ENCODE measurements at places on chromosomes 2 and 18. TPM values are rescaled to one million over a fixed set of nuclear protein-coding genes. Genes with fewer than 3 reads are reported as not detected.

Gene REG1A
- not detected for total RNA-seq

GRCh38 chr2:149561309-149561926, 26.2 kb downstream of the MMADHC start:
- H3K4me1 ChIP-seq, result no peaks in the 10 kb centered on the region
- H3K36me3 ChIP-seq, result peaks cover 3% of the 10 kb centered on the region
- no peak overlapping the region for H3K27ac ChIP-seq
- no peak overlapping the region for H3K4me3 ChIP-seq

DNA sequence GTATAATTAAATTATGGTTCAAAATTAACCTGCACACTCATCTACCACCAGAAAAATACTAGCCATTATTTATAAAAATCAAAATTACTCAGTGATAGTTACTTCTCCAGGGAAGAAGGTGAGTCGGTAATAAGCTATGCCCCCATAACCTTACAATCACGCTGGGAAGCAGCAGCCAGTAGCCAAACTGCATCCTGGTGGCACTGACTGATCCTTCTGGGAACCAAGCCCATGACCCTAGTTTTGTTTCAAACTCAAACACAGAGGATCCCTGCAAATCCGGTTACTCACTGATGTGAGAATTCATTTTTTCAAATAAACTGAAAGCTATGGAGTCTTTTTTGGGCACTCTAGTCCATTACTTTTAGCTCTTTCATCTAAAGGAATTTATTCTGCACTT, 88.2 kb upstream of the VWC2L start:
- H3K27ac ChIP-seq, result no peak overlapping the region
- no peaks in the 10 kb centered on the region for H3K4me1 ChIP-seq
- H3K36me3 ChIP-seq, result no peaks in the 10 kb centered on the region
- no peak for DNase-seq
- no peak overlapping the region for H3K4me3 ChIP-seq

DNA sequence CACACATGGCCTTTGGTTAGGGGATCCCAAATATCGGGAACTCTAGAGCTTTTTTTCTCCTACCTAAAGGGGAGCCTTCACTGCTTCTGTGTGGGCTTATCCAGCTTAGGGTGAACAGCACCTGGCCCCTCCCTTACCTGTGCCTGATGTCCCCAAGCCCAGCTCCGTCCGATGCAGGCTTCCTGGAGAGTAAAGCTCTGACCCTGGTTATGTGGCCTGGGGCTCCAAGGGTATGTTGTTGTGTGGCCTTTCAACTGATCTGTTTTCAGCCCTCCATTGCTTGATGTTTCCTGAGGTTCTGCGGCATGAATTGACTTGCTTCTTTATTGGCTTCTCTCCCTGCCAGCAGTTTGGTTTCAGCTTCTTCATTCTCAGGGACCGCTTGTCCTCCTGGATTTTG, 66.0 kb downstream of the RAB31 start:
- no peaks in the 10 kb centered on the region for H3K4me1 ChIP-seq
- H3K36me3 ChIP-seq, result no peaks in the 10 kb centered on the region
- H3K4me3 ChIP-seq, result no peak overlapping the region
- H3K27ac ChIP-seq, result no peak overlapping the region
- peaks cover 5% of the 10 kb centered on the region for H3K27me3 ChIP-seq

- no peaks in the 10 kb centered on the region for H3K27me3 ChIP-seq
- no peak overlapping the region for H3K27ac ChIP-seq
- H3K4me3 ChIP-seq, result no peak overlapping the region
These were observed 11.3 kb upstream of the PPP3R1 start for GRCh38 chr2:68263632-68264031.

Gene HSPE1
- 50.8 TPM for total RNA-seq

GRCh38 chr2:13560322-13560721, 843.6 kb downstream of the TRIB2 start:
- H3K4me1 ChIP-seq, result no peaks in the 10 kb centered on the region
- no peak overlapping the region for H3K27ac ChIP-seq
- no peak for DNase-seq
- H3K4me3 ChIP-seq, result no peak overlapping the region

DNA sequence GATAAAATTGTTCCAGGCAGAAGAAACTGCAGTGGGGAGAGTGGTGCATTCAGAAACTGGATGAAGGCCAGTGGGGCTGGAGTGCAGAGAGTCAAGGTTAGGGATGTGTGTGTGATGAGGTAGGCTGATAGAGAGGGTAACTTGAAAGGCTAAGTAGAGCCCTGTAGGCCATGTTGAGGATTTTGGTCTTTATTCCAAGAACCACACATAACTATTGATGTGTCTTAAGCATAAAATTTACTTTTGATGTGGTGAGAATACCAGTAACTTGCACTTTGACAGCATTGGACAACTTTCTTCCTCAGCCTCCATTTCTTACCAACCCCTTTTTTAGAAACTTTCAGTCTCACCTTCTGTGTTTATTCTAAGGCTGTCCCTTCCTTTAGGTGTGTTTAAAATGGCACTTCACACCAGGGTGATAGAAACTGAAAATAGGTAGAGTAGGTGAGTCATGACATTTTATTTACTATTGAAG, 22.6 kb downstream of the MTX2 start:
- H3K4me1 ChIP-seq, result peaks cover 6% of the 10 kb centered on the region
- no peak for DNase-seq
- no peaks in the 10 kb centered on the region for H3K27me3 ChIP-seq
- no peak overlapping the region for H3K4me3 ChIP-seq
- no peak overlapping the region for H3K27ac ChIP-seq
- no peaks in the 10 kb centered on the region for H3K36me3 ChIP-seq

Gene LOXHD1
- not detected for total RNA-seq

Gene ADD2
- 6.4 TPM for total RNA-seq

Gene CEP192
- 23.4 TPM for total RNA-seq

Gene KIAA2012
- total RNA-seq, result not detected

Gene KCNG2
- total RNA-seq, result not detected

DNA sequence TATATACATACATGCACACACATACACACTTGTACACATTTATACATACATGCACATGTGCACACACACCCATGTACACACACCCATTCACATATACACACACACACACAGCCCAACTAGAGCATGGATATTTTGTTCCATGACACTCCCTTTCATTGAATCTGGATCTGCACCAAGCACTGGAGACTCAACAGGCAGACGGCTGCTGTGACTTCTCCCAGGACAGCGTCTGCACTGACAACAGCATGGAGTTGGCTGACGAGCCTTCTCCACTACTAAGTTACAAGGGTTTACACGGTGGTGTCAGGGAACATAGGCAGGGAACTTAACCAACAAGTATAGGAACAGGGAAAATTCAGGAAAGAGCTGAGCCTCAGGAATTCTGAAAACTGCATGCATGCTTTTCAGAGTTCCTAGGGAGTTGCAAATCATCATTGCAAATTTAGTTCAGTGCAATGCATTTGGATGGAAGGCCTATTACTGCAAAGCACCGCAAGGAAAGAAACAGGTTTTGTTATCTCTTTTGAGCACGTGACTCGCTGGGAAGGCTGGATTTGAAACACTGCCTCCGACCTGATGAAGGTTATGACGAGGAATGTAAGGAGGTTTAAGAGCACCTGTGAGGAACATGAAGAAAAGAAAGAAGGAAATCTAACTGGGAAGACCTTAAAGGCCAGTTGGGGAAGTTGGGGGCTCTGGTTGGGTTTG, 35.9 kb downstream of the TMEM18 start:
- no peak for DNase-seq
- H3K4me3 ChIP-seq, result no peak overlapping the region
- H3K4me1 ChIP-seq, result peaks cover 10% of the 10 kb centered on the region
- H3K27ac ChIP-seq, result no peak overlapping the region
- no peaks in the 10 kb centered on the region for H3K36me3 ChIP-seq

Gene DSG1
- total RNA-seq, result not detected

- no peak overlapping the region for H3K4me3 ChIP-seq
- no peaks in the 10 kb centered on the region for H3K36me3 ChIP-seq
- no peak overlapping the region for H3K27ac ChIP-seq
- H3K4me1 ChIP-seq, result no peaks in the 10 kb centered on the region
- H3K27me3 ChIP-seq, result no peaks in the 10 kb centered on the region
- no peak for DNase-seq
These were observed 630.7 kb upstream of the HS6ST1 start for GRCh38 chr2:128949360-128949759.

Gene MAPK4
- not detected for total RNA-seq

Gene CNGA3
- total RNA-seq, result not detected

Gene GALNT5
- not detected for total RNA-seq

DNA sequence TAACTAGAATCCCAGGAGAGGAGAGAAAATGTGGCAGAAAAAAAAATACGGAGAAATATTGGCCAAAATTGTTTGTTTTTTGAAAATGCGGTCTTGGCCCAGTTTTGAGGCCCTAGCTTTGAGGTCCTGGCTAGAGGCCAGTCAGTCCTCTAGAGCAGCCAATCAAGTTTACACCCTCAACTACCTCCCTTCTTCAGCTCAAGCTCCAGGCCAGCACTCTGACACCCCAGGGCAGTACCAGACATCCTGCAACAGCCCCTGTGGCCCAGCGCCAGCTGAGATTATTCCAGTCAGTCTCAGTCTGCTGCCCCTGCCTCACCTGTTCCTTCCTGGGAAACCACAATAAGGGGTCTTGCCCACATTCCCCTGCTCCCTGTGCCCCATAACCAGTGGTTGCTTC, 107.7 kb downstream of the UGGT1 start:
- H3K27me3 ChIP-seq, result no peaks in the 10 kb centered on the region
- H3K27ac ChIP-seq, result no peak overlapping the region
- no peaks in the 10 kb centered on the region for H3K36me3 ChIP-seq
- H3K4me1 ChIP-seq, result peaks cover 17% of the 10 kb centered on the region
- no peak overlapping the region for H3K4me3 ChIP-seq
- DNase-seq, result no peak

DNA sequence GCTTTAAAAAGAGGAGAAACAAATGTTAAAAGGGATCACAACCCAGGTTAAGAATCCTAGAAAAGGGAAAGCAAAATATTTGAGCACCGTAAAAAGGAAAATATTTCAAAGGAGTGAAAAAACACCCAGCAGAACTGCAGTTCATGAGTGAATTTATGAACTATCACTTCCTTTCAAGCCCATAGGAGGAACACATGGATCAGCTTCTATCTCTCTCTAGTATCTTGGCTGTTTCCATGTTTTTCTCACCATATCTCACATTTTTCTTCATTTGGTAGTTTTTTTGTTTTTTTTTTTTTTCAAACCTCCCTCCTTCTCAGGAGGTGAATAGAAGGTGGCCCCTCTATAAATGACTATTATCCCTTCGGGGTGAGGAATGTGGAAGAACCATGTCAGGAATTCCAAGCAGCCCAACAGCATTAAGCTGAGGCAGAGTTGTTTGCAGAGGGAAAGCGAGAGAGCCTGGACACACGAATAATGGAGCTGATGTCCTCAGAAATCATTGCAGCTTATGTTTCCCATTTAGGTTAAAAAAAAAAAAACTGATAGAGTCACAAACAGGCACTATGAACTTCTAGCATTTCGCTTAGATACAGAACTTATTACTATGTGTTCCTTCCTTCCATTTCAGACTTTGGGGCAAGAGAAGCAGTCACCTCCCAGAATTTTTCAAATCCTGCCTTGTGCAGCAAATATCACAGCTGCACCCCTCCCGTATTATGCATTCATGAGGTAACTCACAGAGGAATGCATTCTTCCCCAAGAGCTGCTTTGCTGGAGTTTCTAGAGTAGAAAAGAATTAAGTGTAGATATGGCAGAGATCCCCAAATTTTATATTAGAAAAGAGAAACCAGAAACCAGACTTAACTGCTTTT, 315.6 kb downstream of the IRS1 start:
- no peak overlapping the region for H3K4me3 ChIP-seq
- H3K4me1 ChIP-seq, result no peaks in the 10 kb centered on the region
- no peak overlapping the region for H3K27ac ChIP-seq
- no peak for DNase-seq
- H3K36me3 ChIP-seq, result no peaks in the 10 kb centered on the region

GRCh38 chr2:38264396-38265221, 112.5 kb downstream of the ATL2 start:
- no peak overlapping the region for H3K27ac ChIP-seq
- H3K36me3 ChIP-seq, result no peaks in the 10 kb centered on the region

DNA sequence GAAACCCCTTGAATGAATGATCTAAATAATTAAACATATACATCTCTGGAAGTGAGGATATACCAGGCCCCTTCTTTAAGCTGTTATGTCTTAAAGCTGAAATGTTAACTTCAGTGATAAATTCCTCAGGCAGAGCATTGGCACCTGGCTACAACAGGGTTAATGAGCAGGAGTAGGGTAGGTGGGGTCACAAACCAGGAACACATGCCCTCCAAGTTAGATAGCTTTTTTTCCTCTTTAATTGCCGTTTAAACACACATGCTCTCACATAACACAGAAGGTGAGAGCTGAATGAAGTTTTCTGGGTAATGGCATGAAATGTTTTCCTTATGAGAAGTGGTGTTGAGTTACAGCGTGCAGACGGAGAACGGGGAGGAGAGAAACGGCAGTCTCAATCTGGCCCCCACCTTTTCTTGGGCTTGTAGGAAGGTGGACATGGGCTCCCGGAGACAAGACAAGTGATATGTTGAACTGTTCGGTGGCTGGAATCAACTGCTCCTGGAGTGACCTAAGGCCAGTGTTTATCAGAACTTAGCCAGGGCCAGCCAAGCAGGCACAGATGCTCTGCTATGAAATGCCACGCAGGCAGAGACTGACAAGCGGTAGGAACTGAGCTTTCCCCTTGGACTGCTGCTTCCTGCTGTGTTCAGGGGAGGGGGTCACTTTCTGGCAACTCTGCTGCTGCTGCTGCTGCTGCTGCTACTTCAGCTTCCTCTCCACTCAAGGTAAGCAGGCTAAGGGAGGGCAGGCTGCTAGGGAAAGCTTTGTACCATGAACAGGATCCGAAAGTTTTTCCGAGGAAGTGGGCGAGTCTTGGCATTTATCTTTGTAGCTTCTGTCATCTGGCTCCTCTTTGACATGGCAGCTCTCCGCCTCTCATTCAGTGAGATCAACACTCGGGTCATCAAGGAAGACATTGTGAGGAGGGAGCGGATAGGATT, at the start of gene GALNT5:
GALNT5 (plus strand) TSS at position 394 of the 941 bp plus-strand sequence; CDS start at position 772, 378 bp downstream.
- H3K36me3 ChIP-seq, result no peaks in the 10 kb centered on the region
- no peak within 1 kb of the TSS for H3K27ac ChIP-seq
- DNase-seq, result no peak
- H3K4me3 ChIP-seq, result no peak within 1 kb of the TSS
- no peaks in the 10 kb centered on the region for H3K27me3 ChIP-seq
- peaks cover 5% of the 10 kb centered on the region for H3K4me1 ChIP-seq

DNA sequence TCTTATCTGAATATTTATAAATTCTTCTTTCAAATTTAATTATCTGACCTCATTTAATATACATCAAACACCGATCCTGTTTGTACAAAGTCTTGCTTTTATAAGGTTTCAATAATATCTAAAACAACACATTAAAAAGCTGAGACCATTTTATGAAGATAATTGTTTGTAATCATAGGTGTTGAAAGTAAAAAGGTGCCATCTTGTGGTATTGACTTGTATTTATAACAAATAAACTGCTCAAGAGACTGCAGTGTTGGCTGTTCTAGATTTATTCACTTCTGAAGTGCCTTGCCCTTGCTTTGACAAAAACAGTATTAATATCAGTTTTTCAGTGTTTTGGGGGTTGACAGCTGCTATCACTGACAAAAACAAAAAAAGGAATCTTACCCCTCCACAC, 286.8 kb upstream of the HNMT start:
- H3K36me3 ChIP-seq, result no peaks in the 10 kb centered on the region
- H3K27me3 ChIP-seq, result no peaks in the 10 kb centered on the region
- no peak overlapping the region for H3K27ac ChIP-seq
- H3K4me3 ChIP-seq, result no peak overlapping the region
- no peak for DNase-seq
- no peaks in the 10 kb centered on the region for H3K4me1 ChIP-seq

Gene FRZB
- not detected for total RNA-seq

GRCh38 chr2:68722712-68723111, 11.9 kb upstream of the ARHGAP25 start:
- peak overlapping the region; percentile 76 for H3K27ac ChIP-seq
- no peak for DNase-seq
- H3K4me1 ChIP-seq, result peaks cover 92% of the 10 kb centered on the region
- no peaks in the 10 kb centered on the region for H3K27me3 ChIP-seq

GRCh38 chr2:217901835-217902378, 100.9 kb downstream of the TNS1 start:
- H3K4me1 ChIP-seq, result no peaks in the 10 kb centered on the region
- H3K4me3 ChIP-seq, result no peak overlapping the region
- H3K27me3 ChIP-seq, result peaks cover 4% of the 10 kb centered on the region
- no peak overlapping the region for H3K27ac ChIP-seq
